ENCODE measurements at places on chromosomes 7 and 10. TPM values are rescaled to one million over a fixed set of nuclear protein-coding genes. Genes with fewer than 3 reads are reported as not detected.

ZPBP gene
- total RNA-seq = not detected

FAM25A gene
- not detected for total RNA-seq

CALHM3 gene
- not detected for total RNA-seq

FAM131B gene
- total RNA-seq = 0.43 TPM

ITGB8 gene
- total RNA-seq = 7.6 TPM

SCIN gene
- total RNA-seq = 4.1 TPM

RTKN2 gene
- total RNA-seq = 8.4 TPM

MBLAC1 gene
- total RNA-seq = 6.1 TPM

Data from stomach (tissue), 19 donors.